Hematopoietic multipotent progenitor cell treated with erythropoietin and hydrocortisone succinate and interleukin-3 and kit ligand, for 15 days (in vitro differentiated cells): ENCODE measurements at places on chromosomes 4 and X.

DNA sequence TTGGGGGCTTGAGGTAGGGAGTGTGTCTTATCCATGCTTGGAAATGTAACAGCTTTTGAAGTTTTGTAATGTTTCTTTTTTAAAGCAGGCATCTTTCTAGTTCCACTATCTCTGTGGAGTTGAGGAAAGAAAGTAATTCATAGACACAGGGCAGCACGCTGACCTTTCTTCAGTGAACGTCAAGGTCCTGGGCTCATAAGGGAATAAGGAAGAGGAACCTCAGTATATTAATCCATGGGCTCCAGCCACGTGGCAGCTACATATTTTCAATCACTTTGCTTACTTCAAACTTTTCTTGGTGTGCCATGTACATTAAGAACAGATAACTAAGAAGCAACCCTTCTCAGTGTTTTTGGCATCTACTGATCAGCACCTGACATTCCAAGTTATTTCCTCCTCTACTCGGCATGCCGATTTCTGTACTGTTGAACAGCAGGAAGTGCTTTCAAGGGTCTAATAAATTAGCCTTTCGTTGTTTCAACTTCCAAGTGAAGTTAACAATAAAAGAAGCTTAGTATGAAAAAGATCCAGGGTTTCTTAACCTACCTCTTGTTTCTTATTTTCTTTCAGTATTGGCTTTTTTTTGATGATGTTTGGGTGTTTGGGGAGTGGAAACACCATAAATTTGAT is 88.2 kb downstream of the SORBS2 start:
- DNase-seq, result no peak

DNA sequence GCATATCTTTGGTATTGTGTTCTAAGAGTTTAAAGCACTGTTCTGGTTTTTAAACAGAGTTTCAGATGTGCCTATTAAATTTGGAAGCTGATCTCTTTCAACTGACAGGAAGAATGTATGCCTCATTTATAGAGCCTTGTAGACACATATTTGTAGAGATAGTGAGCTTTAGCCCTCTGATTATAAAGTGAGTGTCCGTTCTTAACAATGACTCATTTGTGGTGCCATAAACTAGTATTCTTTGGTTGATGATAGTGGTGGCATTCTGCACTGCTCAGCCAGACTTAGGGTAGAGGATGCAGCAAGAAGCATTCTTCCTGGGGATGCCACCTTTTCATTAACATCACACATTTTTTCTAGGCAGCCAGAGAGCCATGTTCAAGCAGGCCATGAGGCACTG is 121.7 kb downstream of the TLL1 start:
- no peak for DNase-seq

GRCh38 chr4:145035494-145036136 is 62.4 kb downstream of the ANAPC10 start:
- no peak for DNase-seq

DNA sequence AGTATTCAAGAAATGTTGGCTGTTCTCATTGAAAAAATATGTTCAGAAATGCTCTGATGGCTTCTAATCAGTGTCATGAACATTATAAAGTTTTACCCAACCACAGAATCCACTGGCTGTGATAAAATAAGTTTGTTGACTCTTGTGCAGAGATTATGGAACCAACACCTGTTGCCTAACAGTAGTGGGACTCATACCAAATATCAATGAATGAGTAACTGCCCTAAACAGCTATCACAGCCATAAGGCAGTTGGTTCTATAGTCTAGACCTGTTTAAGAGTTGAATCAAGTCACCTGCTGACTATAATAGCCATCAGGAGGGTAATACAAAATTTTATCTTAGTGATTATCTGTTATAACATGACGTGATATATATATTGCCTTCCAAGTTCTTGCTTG is 168.3 kb downstream of the ATOH1 start:
- no peak for DNase-seq

- DNase-seq, result no peak
Observed at GRCh38 chrX:106341823-106342222, 173.7 kb downstream of the PWWP3B start.

- no peak for DNase-seq
Observed at GRCh38 chr4:815464-816146, 10.3 kb downstream of the CPLX1 start.

DNA sequence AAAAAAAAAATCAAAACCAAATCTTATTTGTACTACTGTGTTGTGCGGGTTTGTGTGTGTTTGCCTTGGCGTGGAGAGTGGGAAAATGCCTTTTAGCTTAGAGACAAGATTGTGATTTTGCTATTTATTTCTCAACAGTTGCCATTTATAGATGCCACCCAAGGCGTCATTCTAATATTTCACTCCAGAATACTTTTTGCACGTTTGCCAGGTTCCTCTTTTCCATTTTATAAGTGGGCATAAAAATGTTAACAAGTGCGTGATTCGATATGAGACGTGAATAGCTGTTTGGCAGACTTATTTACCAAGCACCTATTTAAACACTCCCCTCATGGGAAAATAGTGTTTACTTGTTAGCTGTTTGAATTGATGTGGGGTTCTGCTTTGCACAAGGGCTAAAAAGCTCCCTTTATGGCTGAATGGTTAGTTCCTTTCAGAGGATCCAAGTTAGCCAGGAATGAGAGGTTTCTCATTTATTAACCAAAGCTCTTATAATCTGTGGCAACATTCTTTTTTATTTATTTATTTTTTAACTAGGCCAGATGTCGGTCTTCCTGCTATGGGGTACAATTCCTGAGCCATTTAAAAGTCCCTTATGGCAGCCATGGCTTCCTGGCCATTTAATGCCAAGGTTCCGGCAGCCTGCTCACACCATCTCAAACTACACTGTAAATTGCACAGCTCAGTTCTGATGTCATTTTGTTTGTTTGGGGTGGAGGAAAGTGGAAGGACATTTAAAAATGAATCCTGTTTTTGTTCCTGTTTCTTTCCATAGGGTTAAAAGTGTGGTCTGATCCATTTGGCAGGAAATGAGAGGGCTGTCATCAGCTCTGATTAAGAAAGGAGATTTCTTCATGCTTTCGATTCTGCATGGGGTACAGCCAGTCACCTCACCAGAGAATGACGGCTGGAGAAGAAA is 14.6 kb downstream of the SMIM20 start:
- no peak for DNase-seq
